T-helper 17 cell (primary cell): ENCODE measurements at places on chromosomes 16 and 17. TPM values are rescaled to one million over a fixed set of nuclear protein-coding genes. Genes with fewer than 3 reads are reported as not detected.

- no peak for DNase-seq
These were observed 19.4 kb upstream of the PMP22 start for GRCh38 chr17:15284537-15284936.

DNA sequence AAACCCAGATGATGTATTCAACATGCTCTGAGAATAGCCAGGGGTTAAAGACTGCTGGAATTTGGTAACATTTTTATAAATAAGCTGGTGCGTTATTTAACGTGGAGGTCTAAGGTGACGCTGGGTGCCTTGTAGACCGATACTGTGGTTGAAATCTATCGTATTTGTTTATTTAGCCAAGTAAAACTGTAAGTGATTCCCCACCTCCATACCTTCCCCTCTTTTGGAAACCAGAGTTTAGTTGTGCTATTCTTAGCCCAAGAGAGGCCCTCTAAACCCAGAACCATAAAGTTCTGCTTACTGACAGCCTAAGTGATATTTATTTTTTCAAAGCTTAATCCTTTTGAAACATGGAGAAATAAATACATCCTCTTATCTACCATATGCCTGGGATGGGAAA is 744.5 kb downstream of the WWOX start:
- DNase-seq: no peak

DNA sequence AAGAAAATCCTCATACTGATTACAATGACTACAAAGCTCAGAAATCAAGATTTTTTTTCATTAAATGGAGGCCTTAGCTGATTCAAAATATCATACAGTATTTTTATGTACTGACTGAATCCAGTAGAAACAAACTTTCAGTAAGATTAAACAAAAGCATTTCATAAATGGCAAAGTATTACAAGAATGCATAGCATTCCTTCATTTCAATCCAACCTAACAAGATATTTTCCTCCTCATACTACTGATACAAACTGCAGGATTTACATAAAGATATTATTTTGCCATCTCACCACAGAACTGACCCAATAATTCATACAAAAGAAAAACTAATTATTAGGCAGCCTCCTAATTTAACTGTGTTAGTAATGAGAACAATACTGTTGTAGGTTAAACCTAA is 6.2 kb upstream of the KANSL1 start:
- DNase-seq: no peak

GRCh38 chr16:64238571-64238970 is 883.3 kb downstream of the CDH11 start:
- DNase-seq: no peak

DNA sequence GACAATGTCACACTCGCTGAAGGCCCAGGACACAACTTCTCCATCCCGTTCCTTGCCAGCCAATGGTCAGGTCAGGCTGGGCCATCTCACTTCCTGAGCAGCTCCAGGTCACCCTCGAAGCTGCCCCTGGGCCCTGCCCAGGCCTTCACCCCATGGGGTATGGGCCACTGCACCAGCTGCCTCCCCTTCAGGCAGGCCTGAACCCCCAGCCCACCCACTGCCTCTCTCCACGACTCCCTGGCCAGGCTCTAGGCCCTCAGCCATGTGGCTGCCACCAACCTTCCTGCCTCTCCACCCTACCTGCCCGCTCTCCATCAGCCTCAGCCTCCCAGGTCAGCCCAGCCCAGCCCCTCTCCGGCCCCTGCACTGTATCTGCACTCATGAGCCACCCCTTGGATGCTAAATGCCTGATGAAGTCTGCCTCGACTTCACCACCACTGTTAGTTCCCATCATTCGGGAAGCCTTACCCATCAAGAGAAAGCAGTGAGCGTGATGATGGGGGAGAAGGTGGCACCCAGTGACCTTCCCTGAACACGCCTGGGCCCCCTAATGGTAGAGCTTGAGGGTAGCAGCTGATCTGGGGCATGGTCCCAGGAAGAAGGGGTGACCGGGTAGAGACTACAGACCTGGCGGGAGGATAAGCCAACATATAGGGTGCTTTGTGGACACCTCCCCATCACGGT is 30.9 kb upstream of the C16orf95 start:
- no peak for DNase-seq

GRCh38 chr16:77076839-77077238 is 114.2 kb upstream of the MON1B start:
- no peak for DNase-seq

CEP295NL gene
- total RNA-seq: 2.0 TPM

PRSS33 gene
- total RNA-seq: not detected

CDH5 gene
- total RNA-seq: not detected

CX3CL1 gene
- not detected for total RNA-seq
